Coronary artery (tissue), 2 donors: ENCODE measurements at places on chromosomes 11 and 22.

DNA sequence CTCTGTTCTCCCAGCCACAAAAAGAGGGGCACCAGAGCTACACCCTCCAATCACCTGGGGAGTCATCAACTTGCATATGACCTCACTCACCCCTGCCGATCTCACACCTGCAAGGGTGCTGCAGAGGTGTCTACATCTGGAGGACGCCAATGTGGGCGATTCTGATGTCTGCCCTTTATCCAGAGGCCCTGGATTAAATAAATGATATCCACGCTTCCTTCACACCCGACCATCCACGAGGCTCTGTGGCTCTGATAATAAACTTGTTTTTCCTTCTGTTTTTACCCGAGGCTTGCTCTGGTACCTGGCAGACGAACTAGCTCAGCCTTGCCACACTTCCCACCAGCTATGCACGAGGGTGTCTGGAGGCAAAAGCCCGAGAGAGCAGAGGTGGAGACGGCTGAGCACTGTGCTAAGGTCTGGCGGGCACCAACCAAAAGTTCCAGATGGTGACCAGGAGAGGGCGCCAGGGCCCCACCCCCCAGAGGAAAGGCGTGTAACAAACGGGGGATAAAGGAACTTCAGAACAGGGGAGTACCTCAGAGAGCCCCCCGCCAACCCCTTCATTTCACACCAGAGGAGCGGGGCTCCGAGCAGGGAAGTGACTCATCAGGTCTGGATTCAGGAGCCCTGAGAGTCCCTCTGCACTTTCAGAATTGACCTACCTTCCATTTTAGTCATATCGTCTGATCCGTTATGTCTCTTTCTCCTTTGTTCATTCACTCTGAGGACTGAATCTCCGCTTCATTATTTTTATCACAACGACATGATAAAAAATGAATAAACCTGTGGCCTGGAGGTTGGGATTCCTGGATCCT is 13.5 kb downstream of the SCN3B start:
- no peak for DNase-seq

GRCh38 chr11:66459138-66459778 is 7.4 kb upstream of the PELI3 start:
- DNase-seq = no peak

- no peak for DNase-seq
These were observed 369.3 kb downstream of the TTC28 start for GRCh38 chr22:28310299-28310698.

GRCh38 chr11:26204101-26204500 is 127.8 kb upstream of the ANO3 start:
- DNase-seq = no peak

DNA sequence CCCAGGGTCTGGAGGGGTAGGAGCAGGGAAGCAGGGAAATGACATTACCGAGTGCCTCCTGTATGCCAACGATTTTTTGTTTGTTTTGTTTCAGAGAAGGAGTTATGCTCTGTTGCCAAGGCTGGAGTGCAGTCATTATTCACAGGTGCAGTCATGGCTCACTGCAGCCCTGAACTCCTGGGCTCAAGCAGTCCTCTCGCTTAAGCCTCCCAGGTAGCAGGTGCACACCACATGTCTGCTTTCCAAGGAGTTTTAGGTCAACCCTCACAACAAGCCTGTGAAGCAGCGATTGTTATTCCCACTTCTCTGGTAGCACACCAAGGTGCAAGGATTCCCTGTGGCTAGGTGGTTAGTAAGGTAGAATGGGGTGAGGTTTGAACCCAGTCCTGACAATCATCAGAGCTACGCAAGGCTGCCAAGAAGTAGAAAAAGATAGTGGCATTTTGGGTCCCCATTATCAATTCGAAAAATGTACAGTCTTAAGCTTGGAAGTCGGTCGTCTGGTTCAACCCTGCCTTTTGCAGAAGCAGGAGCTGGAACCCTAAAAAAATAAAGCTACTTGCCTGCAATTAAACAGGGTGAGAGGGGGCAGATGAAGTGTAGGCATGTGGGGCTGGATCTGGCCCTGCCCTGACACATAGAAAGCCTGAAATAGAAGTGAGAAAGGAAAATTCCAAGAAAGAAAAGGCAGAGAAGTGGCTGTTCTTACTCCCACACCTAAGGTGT is 9.1 kb downstream of the UCP3 start:
- DNase-seq = no peak

- no peak for DNase-seq
These were observed 90.4 kb downstream of the ABTB2 start for GRCh38 chr11:34267417-34267816.

- DNase-seq = no peak
These were observed 424.9 kb upstream of the CCDC90B start for GRCh38 chr11:83711106-83711527.

GRCh38 chr22:17734187-17734586 is 40.1 kb downstream of the BID start:
- no peak for DNase-seq

- DNase-seq = no peak
These were observed 11.8 kb downstream of the SPECC1L start for GRCh38 chr22:24282401-24282800.

DNA sequence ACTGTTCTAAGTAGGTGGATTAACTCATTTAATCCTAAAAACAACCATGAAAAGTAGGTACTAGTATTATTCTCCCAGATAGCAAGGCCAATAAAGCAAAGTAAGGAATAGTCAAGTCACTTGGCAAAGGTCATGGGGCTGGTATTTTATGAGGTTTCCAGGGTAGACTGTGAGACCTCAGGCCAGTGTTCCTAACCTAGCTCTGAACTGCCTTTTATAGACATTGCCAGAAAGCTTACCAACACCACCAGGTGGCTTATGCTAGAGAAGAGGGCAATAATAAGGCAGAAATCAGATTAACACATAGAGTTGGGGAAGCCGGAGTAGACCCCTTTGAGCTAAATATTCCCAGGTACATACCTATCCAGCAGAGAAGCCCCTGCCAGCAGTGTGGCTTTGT is 490.9 kb upstream of the TENM4 start:
- DNase-seq = no peak

DNA sequence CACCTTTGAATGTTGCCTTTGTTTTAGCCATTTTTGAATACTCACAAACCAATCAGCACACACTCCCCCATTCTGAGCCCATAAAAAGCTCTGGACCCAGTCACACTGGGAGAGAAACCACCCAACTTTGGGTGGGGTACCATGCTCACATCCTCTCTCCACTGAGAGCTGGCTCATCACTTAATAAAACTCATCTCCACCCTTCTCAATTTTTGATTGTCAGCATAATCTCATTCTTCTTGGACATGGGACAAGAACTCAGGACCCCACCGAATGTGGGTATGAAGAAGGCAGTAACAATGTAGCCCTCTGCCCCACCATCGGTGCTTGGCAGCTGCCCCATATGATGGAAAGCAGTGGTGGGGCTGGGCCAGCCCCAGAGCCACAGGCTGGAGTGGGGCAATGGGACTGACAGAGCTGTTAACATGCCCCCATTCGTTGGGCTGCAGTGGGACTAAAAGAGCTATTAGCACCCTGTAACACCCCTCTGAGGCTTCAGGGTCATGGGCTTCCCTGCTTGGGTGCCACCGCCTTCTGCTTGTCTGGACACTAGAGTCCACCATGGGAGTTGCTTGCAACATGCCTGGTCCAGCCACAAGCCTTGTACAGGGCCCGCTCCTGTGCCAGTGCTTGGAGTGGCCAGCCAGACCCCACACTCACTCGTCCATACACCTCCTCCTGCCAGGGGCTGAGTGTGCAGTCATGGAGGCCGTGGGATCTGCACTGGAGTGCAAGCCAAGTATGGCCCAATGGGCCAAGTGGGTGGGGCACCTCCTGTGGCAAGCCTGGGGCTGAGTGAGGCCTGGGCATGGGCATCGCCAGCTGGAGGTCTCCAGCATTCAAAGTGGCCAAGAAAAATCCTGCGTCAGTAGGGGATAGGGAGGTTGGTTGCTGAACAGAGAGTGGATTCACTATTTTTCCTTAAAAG is 471.1 kb downstream of the TBC1D22A start:
- no peak for DNase-seq

DNA sequence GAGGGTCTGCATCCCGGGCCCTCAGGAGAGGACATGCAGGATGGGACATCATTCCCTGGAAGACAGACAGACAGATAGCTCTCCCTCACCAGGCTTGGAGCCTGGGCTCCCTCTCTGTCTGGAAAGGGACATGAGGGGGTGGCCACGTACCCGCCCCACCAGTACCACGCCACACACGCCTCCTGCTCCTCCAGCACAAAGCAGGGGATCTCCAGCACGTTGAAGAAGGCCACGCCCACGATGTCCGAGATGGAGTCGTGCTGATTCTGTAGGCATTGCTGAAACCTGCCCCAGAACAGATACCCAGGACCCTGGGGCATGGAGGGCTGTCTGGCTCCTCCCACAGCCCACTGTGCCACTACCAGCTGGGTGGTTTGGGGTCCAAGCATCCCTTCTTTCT is 2.2 kb downstream of the PLA2G3 start:
- DNase-seq = no peak

GRCh38 chr11:44950625-44951476 is at the start of gene TP53I11:
TSS of gene TP53I11 (minus strand) at chr11:44950883. CDS start at chr11:44938335, 12,548 bp downstream.
- DNase-seq = no peak

DNA sequence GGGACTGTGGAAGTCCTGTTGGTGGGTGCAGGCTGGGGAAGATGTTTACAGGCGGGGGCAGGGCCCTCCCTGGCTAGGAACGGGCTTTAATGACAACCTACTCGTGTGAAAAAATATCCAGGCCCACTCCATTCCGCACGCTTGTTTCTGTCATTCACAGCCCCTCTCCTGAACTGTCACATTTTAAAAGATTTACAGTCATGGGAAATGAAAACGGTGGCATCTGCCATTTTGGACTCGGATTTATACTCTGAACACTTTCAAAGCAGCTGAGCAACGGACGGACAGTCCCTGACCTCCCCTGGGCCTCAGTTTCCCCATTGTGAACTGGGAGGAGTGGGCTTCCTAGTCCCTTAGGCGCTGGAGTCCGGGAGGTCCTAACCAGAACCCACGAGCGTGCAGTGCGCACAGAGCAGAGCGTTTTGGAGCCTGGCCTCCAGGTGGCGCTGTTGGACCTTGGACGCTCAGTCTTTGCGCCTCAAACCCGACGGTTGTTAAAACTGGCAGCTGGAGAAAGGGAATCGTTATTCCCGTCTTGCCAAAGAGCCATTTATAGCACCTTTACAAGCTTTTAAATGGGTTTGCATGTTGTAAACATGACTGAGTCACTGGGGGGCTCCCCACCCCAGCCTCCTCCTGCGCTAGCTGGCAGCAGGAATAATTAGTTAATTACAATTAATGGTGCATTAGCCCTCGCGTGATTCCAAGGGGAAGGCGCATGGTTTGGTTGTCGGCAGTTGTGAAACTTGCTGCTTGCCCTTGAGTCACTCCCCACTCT is 75.3 kb downstream of the FBLN1 start:
- no peak for DNase-seq

- no peak for DNase-seq
These were observed 7.4 kb downstream of the CD82 start for GRCh38 chr11:44572884-44573283.

DNA sequence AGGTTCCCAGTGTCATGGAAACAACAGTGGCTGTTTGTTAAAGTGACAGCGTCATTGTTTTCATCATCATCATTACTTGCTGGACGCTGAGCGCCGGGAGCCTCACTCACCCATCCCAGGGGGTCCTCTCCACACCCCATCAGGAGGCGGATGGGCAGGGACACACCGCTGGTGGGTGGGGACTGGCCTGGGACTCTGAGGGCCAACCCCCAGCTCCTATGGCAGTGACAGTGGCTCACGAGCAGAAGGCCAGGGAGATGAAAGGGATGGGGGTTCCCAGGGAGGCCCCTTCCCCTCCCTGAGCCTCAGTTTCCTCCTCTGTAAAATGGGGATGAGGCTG is 76.6 kb upstream of the PRR5 start:
- no peak for DNase-seq

GRCh38 chr11:30465192-30465591 is 121.0 kb downstream of the MPPED2 start:
- no peak for DNase-seq
